ENCODE measurements at places on chromosomes 5 and 9. TPM values are rescaled to one million over a fixed set of nuclear protein-coding genes. Genes with fewer than 3 reads are reported as not detected.

The MED7 gene
- total RNA-seq: 19.5 TPM

The TNC gene
- total RNA-seq: 83.8 TPM

The TICAM2 gene
- total RNA-seq: 5.3 TPM

DNA sequence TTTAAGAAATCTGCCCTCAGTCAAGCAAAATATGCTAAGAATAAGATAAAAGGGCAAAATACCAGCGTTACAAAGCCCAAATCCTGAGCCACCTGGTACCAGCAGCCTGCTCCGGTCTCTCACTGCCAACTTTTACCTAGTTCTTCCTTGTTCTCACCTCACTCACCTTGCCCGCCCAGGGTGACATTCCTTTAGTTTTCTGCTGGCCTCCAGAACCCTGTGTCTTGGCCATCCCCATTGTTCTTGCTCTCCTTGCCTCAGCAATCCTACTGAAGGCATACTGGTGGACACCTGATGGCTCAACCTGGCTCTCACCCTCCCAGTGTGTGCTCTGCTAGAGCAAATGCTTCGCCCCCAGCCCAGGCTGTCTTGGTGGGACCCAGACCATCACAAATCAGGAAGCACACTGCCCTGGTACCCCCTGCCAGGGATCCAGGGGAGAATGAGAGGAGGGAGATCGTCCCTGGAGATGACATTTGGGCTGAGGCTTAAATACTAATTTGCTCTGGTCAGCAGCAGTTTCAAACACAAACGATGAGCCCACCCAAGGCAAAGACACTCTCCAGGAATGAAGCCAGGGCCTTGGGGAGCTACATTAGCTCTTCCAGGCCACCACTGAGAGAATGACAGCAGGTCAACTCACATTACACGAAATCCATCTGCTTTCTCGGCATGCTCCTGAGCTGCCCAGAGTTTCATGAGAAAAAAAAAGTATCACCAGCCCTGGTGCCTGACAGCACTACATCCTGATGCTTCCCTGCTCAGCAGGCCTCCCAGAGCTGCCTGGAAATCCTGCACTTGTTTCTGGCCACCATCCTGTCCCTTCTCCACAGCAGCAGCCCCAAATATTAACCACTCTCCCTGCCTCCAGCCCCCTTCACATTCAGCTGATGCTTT is 12.2 kb upstream of the SEPTIN8 start:
- no peaks in the 10 kb centered on the region for H3K27me3 ChIP-seq
- DNase-seq: peak; percentile 46
- no peak overlapping the region for H3K4me3 ChIP-seq
- no peaks in the 10 kb centered on the region for H3K36me3 ChIP-seq
- peak overlapping the region; percentile 8 for H3K27ac ChIP-seq
- H3K4me1 ChIP-seq: peaks cover 13% of the 10 kb centered on the region

DNA sequence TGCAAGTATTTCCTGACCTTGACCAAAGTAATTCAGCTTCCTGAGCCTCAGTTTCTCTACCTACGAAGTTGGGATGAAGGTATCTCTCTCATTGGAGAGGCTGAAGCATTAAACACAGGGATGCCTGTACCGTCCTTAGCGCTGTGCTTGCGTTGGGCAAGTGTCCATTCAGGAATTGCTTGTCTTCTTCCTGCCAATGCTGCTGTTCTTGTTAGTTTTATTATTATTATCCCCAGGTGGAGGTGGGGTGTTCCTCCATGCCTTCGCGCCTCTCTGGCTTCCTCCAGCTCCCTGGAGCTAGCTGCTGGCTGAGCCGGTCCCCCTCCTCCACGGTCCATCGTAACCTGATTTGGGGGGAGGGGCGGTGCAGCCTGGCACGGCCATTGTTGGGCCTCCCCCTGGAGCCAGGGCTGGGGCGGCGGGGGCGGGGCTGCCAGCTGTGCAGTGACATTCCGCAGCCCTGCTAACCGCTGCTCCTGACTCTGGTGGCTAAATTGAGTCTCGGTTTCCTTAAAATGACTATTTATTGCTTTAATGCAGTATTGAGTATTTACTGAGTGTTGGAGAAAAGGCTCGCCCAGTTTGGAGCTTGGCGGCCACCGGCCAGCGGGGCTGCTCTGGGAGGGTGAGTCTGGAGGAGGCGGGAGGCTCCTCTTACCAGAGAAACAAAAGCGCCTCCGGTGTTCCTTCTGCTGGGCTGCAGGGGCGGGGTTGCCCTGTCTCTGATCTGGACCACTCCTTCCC is 51.3 kb downstream of the LMX1B start:
- H3K27me3 ChIP-seq: peaks cover 27% of the 10 kb centered on the region
- H3K27ac ChIP-seq: no peak overlapping the region
- DNase-seq: no peak
- peak overlapping the region; percentile 9 for H3K4me3 ChIP-seq

DNA sequence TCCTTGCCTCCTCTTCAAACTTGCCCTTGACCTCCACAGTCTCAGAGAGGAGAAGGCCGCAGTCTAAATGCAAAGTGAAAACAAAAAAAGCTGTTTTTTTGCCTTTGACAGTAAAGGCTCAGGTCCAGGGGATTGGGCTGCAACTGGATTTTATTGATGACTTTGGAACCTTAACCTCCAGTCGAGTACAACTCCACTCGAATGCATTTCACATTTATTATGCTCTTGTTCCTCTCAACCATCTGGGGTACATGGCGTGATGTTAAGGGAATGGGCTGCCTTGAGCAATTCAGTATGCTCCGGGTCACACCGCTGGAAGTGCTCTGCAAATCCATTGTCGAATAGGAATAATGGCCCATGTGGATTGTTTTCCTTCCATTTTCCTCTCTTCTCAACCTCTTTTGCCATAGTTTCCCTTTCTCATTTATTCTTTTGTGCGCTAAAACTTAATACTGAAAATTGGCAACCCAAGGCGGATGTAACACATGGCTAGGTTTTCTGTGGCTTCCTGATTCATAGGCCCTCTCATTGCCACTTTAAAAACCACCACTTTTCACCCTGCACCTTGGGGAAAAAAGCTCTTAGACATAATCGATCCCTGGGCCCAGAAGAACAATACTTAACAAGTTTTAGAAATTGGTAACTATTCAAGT is 34.3 kb downstream of the ITK start:
- no peaks in the 10 kb centered on the region for H3K4me1 ChIP-seq
- H3K27me3 ChIP-seq: no peaks in the 10 kb centered on the region
- DNase-seq: no peak
- H3K36me3 ChIP-seq: no peaks in the 10 kb centered on the region

DNA sequence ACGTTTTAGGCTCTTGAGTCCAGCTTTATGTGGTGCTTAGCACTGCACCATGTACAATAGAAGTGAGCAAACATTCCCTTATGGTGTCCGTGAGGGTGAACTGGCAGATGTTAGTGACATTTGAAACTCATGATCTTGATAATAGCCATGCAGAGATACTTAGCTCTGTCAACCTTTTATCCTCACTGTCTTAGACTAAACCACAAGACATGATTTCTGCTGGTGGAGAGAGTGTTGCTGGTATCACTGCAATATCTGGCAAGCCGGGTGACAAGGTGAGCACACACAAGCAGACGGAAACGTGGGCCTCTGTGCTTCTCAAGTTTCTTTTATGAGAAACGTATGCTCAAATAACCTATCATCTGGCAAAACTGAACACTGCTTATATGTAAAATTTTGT is 68.4 kb downstream of the CAST start:
- H3K4me1 ChIP-seq: no peaks in the 10 kb centered on the region
- H3K27me3 ChIP-seq: no peaks in the 10 kb centered on the region
- no peak overlapping the region for H3K27ac ChIP-seq
- no peak for DNase-seq
- no peak overlapping the region for H3K4me3 ChIP-seq
- no peaks in the 10 kb centered on the region for H3K36me3 ChIP-seq

- peak overlapping the region; percentile 4 for H3K27ac ChIP-seq
- no peak overlapping the region for H3K4me3 ChIP-seq
- H3K27me3 ChIP-seq: no peaks in the 10 kb centered on the region
- H3K36me3 ChIP-seq: no peaks in the 10 kb centered on the region
- H3K4me1 ChIP-seq: no peaks in the 10 kb centered on the region
- DNase-seq: no peak
Measured at GRCh38 chr5:42621242-42621641, 135.4 kb upstream of the CCDC152 start.

- H3K4me1 ChIP-seq: peaks cover 32% of the 10 kb centered on the region
- DNase-seq: no peak
- peaks cover 3% of the 10 kb centered on the region for H3K27me3 ChIP-seq
- no peaks in the 10 kb centered on the region for H3K36me3 ChIP-seq
- H3K4me3 ChIP-seq: no peak overlapping the region
- no peak overlapping the region for H3K27ac ChIP-seq
Measured at GRCh38 chr9:16315720-16316119, 554.8 kb downstream of the BNC2 start.

- no peaks in the 10 kb centered on the region for H3K36me3 ChIP-seq
- no peak overlapping the region for H3K27ac ChIP-seq
- no peak for DNase-seq
- no peaks in the 10 kb centered on the region for H3K27me3 ChIP-seq
Measured at GRCh38 chr5:142032747-142033631, 20.2 kb upstream of the GNPDA1 start.
